ENCODE measurements at places on chromosomes 3 and 15.

DNA sequence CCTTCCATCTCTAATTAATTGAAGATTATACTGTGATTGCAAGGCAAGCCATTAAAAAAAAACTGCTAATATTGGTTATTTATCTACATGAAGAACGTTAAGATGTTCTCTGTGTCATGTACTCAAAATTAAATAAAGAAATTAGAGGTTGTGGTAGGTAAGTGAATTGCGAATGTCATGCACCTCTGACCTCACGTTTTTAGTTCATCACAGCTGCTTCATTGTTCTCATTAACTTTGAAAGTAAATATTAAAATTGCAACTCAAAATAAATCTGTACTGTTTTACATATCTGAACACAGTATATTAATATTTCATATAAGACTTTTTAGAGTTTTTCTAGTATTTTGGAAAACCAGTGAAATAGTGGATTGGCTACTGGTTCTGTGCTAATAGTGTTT, 94.0 kb downstream of the KLHL25 start:
- no peak for DNase-seq

DNA sequence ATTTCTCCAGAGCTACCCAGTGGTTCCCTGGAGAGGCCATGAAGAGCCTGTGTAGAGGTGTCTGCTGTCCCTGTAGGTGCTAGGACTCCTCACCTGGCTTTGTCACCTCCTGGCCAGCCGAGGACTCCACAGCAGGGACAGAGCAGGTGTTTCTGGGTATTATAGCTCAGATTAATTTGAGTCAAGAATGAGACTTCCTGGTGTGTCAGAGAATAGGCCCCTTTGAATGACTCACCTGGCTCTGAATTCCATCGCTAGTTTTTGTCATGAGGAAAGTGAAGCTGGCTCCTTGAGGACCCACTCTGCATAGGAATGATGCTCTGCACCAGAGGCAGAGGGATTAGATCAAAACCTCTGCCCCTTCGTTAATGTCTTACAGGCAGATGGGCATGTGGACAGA, 167.5 kb upstream of the TOPAZ1 start:
- no peak for DNase-seq

DNA sequence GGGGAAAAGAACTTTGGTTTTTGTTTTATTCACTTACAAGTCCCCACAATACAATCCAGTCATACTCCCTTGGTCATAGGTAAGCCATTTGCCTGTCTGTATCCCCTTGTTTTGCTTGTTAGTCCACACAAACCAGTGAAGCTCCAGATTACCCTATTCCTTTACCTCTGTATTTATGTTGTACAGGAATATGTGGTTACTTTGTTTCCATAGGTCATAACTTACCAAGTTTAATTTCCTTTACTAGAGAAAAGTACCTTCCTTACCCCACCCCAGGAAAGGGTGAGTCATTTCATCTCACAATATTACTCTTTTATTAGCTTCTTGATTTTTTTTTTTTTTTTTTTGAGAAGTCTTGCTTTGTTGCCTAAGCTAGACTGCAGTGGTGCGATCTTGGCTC, 113.4 kb upstream of the LRRFIP2 start:
- no peak for DNase-seq

GRCh38 chr15:85019815-85020590, 38.3 kb downstream of the PDE8A start:
- DNase-seq = no peak

DNA sequence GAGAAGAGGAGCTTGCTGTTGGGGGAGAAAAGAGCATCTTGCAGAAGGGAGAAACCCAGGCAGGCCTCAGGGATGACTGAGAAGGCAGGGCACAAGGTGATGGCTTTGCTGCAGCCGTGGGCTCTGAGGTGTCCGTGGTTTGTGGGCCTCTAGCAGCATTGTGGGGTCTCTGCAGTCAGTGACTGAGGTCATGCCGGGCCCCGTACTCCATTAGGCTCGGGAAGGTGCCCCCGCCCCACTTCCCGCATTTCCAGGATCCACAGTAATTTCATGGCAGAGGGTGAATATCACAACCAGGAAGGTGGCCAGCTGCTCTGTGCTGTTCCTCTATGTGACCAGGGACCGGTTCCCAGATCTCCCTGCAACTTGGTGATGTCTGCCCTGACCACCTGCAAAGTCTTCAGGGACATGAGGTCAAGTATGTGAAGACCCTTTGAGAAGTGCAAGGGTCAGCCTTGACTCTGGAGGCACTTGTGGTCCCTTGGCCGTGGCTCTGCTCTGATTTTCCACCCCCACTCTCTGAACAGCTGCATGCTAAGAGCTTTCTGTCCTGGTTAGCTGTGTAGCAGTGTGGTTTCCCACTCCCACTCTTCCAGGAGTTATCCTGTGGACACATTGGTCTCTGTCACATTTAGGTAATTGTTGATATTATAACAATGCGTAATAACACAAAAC, 3.6 kb downstream of the KLF13 start:
- no peak for DNase-seq

- DNase-seq = no peak
Measured at GRCh38 chr3:69791919-69792399, 52.7 kb downstream of the MITF start.

Data from stimulated activated CD4-positive, alpha-beta T cell treated with anti-CD3 and anti-CD28 coated beads, TNF-alpha, amount 100 ng/mL, for 4 hours (primary cell).